ENCODE measurements at places on chromosomes 3 and 15.

- DNase-seq = no peak
Measured at GRCh38 chr15:50167110-50167509, 14.9 kb upstream of the SLC27A2 start.

DNA sequence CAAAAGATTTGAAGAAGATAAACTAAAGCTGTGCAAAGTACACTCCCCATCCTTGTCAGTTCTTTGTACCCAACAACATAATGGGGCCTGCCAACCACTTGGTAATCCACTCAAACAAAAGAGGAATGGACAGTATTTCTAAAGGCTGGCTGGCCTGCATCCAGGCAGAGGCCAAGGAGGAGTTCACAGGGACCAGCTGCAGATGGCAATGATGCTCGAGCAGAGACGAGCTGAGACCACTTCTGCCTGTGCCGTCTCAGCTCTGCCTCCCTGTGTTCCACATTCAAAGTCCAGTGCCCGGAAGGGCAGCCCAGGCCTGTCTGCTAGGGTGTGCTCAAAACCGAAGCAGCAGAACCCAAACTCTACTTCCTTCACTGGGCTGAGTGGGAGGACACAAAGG lies 14.3 kb downstream of the CXCR6 start:
- no peak for DNase-seq

DNA sequence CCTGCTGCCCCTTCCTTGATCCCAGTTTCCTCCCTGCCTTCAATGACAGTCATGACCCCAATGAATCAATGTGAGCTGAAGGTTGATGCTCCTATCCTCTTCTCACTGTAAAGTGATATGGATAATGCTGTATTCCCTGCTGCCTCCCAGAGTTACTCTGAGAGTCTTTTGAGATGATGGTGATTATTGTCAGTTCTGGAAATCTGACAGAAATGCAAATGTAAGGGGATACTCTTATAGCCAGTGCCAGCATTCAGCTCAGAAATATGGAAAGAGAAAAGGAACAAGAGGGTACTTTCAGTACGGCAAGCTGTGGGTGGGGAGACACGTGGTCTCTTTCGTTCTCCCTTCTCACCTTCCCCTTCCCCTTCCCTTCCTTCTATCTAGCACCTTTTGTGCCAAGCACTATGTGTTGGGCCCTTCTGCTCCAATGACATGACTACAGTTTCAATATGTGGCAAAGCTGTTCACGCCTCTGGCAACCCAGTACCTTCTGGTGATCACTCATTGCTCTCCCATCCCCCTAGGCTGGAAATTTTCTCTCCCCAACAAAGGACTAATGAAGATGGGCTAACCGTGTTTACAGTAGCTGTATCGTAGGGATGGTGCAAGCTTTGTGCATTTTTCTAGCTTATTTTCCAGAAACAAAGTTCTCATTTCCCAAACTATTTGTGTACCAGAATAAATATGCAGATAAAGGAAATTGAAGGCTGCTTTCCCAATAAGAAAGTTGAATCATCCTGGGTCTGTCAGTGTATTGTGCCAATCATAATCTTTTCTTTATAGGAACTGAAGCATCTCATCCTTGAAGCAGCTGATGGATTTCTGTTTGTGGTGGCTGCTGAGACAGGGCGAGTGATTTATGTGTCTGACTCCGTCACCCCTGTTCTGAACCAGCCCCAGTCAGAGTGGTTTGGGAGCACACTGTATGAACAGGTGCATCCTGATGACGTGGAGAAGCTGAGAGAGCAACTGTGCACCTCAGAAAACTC lies 70.3 kb downstream of the ARNT2 start:
- DNase-seq = no peak

- DNase-seq = no peak
Measured at GRCh38 chr15:33735143-33735542, 233.2 kb upstream of the CHRM5 start.

DNA sequence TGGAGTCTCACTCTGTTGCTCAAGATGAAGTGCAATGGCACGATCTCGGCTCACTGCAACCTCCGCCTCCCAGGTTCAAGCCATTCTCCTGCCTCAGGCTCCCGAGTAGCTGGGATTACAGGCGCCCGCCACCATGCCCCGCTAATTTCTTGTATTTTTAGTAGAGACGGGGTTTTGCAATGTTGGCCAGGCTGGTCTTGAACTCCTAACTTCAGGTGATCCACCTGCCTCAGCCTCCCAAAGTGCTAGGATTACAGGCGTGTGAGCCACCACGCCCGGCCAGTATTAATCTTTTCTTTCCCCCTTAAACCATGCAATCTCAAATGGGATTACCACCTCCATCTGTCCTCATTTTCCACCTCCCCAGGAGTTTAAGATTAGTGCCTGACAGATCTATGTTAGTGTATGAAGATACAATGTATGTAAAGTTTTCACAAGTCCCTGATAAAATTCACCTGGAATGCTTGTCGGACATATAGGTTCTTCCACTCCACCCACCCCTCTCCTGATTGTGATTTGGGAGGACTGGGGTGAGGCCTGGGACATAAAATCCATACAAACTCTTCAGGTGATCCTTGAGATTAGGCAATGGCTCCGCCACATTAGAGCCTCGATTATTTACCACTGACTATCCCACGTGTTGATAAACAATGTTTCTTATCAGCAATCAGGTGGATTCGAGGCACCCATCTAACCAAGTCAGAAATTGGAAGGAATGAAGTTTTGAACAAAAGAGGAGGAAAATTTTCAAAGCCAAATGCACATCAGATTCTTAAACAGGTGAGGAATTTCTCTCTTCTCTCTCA lies 1.2 kb downstream of the PARL start:
- DNase-seq = no peak

DNA sequence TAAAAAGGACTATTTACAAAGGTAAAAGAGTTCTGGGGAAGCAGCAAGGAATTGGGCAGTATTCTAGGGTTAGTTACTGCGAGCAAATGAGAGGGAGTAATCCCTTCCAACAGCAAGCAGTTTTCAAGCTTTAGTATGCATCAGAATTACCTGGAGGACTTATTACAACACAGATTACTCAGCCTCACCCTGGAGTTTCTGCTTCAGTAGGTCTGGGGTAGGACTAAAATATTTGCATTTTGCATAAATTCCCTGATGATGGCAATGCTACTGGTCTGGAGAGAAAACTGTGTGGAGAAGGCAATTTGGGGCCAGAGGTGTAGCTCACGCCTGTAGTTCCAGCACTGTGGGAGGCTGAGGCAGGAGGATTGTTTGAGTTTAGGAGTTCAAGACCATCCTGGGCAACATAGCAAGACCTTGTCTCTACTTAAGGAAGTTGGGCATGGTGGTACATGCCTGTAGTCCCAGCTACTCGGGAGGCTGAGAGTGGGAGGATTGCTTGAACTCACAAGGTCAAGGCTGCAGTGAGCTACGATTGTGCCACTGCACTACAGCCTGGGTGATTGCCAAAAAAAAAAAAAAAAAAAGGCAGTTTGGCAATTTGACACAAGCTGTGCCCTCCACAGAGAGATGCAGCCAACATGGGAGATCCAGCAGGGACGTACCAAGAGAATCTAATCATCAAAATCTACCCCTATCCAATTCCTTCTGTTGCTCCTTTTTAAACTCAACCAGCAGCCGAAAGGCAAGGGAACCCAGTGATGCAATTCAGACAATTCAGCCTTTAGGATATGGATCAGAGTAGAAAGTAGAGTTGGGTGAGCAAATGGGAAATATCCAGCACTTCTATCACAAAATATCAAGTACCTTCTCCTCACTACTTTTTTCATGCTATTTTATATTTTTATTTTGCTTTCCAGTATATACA lies 27.1 kb upstream of the AP4E1 start:
- no peak for DNase-seq

DNA sequence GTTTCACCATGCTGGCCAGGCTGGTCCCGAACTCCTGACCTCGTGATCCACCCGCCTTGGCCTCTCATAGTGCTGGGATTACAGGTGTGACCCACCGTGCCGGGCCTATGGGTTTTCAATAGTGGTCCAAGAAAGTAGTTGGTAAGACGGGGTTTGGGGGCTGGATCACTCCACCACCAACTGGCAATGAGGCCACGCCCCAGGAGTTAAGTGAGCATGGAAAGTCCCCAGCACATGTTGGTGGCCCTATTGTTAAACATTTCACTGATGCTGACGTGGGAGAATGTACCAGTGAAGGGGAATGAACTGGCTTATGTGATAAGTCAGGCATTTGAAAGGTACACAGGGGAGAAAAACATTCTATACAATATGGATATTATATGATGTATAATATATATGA lies 80.4 kb downstream of the CHRD start:
- DNase-seq = no peak

- DNase-seq = peak; percentile 94
Measured at GRCh38 chr3:187783098-187783497, 37.8 kb upstream of the BCL6 start.

DNA sequence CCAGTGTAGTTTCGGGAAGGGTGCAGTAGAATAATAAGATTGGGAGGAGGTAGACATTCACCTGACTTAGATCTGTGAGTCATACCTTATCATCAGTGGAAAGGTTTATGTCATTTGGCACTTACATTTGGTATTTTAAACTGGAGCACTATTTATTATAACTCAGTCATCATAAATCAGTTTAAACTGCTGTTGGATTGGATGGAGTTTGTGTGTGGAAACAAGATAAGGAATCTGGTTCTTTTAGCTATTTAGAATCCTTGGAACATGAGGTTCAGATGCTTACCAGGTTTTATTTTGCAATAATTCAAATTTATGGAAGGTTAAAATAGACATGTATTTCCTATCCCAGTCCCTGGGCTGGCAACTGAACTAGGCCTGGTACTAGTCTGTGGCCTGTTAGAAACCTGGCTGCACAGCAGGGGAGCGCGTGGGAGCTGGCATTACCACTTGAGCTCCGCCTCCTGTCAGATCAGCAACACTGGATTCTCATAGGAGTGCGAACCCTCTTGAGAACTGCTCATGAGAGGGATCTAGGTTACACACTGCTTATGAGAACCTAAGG lies 34.5 kb downstream of the ZFAND6 start:
- no peak for DNase-seq

GRCh38 chr3:52153389-52154096 lies 680 bp downstream of the POC1A start:
- DNase-seq = peak; percentile 73

DNA sequence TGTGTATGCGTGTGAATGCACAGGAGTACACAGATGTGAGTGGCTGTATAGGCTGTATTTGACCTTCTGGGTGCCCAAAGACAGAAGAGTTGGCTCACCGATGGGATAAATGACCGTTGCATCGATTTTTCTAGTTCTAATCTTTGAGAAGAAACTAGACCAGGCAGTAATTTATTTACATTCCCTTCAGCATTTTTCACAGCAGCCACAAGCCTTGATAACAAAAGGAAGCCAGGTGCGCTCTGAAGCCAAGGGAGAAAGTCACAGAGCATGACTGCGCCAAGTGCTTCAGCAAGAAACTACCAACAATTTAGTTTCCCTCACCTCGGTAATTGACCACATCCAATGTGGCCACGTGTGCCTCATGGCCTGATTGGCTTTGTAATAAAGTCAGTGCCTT lies 5.9 kb upstream of the FAM3D start:
- no peak for DNase-seq

DNA sequence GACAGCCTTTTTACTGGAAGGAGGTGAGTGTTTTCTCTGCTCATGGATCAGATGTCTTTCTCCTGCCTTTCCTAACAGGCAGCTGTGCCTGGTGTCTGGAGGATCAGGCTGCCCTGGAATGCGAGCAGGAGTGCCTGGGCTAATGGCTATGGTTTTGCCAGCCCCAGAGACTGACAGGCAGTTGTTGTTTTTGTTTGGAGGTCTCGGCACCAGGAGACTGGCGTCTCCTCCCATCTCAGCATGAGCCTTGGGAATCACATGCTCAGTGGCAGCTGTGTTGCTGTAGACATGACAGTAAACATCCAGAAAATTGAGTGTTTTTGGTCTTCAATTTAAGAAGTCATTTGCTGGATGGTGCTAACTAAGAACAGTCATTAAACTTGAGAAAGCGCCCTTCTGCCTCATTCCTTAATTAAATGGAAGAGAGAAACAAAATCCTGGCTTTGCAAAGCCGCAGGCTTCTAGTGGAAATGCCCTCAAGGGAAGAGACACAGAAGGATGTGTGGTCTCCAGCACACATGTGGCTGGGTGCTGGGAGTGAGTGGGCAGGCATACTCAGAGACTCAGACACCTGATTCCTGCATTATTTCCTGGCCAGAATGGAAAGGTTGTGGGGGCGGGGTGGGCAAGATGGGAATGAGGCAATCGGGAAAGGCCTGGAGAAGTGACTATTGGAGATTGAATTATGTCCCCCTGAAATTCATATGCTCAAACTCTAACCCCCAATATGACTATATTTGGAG lies 97.0 kb upstream of the NMNAT3 start:
- peak; percentile 63 for DNase-seq

- DNase-seq = peak; percentile 52
Measured at GRCh38 chr3:170137986-170138385, 43.5 kb downstream of the PHC3 start.

DNA sequence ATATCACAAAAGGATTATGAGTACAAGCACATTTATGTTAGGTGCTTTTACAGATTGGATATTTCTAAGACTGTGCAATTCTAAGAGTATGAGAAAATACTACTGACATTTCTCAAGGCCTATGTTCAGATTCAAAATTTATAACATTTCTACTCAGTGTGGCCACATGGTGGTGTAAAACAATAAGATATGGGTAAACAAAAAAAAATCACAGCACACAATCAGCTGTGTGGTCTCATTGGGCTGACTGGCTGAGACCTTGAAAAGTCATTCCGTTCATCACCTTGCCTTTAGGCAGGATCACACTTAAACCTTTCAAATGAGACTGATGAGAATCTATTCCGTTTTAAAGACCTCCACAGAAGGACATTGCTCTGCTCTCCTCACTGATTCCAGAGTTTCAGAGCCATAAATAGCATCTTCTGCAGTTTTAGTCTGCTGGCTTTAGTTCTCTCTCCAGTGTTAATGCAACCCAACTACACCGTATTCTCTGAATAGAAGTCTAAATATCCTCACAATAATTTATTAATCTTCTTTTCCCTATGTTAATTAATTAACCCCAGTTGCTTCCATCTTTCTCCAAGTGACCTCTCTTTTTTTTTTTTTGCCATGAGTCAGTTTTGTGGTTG lies 158.2 kb downstream of the SPATA16 start:
- peak; percentile 4 for DNase-seq

- DNase-seq = no peak
Measured at GRCh38 chr3:127835993-127836882, 13.9 kb upstream of the MGLL start.

- no peak for DNase-seq
Measured at GRCh38 chr3:188749010-188749617, 422.7 kb upstream of the TPRG1 start.

Measured in EH (cell line).